ENCODE measurements at places on chromosomes 7 and 10. TPM values are rescaled to one million over a fixed set of nuclear protein-coding genes. Genes with fewer than 3 reads are reported as not detected.

OR6B1 gene
- not detected for total RNA-seq

SLC18A2 gene
- not detected for total RNA-seq

NAT16 gene
- total RNA-seq, result not detected

NPC1L1 gene
- total RNA-seq, result not detected

SLC16A9 gene
- 1.5 TPM for total RNA-seq

- DNase-seq, result no peak
Observed at GRCh38 chr10:111392910-111393309, 316.1 kb downstream of the ADRA2A start.

DNA sequence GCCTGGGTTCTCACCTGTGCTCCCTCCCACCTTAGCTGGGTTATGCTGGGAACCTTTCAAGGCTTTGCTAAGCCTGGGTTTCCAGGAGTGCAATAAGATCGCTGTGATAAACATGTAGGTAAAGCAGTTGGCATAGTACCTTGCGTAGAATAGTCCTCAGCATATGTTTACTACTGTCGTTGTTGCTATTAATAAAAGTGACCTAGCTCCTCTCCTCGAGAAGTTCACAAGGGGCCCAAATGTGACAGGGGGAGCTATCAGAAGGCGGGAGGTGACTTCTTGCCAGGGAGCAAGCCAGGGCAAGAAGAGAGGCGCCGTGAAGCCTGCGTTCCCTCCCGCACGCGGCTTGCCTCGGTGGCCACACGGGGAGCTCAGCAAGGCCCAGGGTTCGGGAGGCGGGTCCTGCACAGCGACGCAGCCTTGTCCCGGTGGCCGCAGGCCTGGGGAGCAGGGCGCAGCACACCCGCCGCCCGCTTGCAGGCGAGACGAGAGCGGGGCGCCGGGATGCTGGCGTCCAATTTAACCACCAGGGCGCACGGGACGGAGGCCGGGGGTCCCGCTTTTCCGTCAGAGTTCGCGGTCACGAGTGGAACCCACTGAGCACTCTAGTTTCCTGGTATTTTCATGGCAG lies 106.2 kb downstream of the SNX10 start:
- DNase-seq, result no peak

DNA sequence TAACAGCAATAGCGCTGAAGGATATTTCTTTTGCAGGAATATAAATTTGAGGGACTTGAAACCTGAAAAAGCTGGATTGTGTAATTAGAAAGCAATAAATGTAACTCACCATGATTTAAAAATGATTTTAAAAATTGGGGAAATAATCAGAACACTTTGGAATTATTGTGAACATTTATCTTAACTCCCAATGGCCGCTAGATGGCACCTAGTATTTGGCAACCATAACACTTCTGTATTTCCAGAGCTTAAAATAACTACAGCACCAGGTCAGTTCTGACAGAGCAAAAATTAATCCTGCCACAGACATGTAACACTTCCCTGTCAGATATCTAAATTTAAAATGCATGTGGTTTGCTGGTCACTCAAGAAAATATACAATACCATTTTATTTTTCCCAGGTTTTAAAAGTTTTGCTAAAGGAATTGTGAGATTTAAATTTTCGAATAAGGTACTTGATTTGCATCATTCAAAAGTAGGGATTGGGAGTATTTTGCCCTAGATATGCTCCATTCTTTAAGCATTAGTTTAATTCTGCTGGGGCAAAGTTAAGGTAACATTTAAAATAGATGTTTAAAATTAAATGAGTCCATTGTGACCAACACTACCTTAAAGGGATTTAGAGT lies 144.5 kb downstream of the PPP1R3A start:
- peak; percentile 52 for DNase-seq

DNA sequence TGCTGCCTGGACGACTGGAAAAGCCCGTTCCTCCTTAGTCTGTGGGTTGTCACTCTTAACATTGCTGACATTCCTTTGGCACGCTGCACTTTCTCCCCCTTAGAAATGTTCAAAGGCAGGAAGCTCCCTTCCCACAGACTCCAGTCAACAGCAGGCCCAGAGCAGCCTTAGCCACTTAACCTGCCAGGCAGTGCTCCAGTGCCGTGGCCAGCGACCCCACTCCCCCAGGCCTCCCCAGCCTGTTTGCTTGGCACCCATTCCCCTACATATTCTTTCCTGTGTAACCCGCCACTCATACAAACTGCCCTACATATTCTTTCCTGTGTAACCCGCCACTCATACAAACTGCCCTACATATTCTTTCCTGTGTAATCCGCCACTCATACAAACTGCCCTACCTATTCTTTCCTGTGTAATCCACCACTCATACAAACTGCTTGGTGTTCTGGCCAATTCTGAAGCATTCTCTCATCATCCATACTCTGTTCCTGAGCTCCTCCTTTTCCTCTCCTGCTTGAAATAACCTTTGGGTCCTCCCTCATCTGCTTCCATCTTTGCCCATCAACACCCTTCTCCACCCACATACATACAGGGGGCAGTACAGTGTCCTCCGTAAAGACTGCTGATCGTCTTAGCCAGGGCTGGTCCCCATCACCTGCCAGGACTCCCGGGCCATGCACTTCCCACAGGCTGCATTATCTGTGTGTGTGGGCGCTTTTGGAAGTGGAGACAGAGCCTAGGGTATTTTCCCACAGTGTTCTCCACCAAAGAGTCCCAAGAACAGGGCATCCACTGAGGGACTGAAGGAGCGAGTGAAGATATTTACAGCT lies 57.3 kb downstream of the ADARB2 start:
- no peak for DNase-seq

DNA sequence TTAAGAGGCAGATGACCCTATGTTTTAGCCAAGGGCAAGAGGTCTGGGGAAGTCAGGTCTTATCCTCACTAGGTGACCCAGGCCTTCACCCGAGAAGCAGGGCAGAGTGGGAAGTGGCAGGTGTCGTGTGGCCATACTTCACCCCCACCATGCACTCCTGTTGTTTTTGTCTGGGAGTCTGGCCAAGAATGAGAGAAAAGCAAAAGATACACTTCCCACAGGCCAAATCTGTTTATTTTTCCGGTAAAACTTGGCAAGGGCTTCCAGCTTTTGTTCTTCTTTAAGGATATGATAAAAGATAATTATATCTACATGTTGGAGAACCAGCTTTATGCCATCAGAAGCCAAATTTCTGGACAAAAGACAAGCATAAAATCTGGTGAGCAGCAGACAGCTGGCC lies 137.4 kb upstream of the CDC14C start:
- DNase-seq, result no peak

DNA sequence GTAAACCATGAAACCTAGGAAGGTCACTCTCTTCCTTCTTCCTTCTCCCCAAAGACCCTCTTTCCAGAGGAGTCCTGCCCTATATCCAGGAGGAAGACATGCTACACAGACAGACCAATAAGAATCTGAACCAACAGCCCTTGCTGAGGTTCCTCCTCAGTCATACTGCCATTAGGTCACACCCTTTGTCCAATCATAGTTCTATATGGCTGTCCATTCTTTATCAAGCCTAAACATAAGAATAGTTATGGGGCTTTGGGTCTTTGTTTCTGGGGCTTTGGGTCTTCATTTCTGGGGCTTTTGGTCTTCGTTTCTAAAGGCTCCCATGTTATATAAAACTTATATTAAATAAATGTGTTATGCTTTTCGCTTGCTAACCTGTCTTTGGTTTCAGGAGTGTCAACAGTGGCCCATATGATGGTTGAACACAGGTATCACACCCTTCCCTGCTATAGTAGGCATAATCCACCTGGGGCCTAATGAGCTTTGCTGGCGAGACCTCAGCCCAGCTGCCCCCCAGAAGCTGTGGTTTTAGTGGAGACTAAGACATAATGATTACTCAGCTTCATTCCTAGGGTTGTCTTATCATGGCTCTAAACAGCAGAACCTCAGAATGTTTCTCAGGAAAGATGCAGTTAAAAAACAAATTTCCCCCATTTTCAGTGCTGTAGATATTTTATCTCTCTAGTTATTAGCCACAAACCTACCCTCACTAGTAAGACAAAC lies 91.6 kb downstream of the ELMO1 start:
- DNase-seq, result no peak

- no peak for DNase-seq
Observed at GRCh38 chr7:46812101-46812675, 769.7 kb downstream of the TNS3 start.

GRCh38 chr10:95850791-95851190 lies 57.0 kb upstream of the CC2D2B start:
- DNase-seq, result no peak

DNA sequence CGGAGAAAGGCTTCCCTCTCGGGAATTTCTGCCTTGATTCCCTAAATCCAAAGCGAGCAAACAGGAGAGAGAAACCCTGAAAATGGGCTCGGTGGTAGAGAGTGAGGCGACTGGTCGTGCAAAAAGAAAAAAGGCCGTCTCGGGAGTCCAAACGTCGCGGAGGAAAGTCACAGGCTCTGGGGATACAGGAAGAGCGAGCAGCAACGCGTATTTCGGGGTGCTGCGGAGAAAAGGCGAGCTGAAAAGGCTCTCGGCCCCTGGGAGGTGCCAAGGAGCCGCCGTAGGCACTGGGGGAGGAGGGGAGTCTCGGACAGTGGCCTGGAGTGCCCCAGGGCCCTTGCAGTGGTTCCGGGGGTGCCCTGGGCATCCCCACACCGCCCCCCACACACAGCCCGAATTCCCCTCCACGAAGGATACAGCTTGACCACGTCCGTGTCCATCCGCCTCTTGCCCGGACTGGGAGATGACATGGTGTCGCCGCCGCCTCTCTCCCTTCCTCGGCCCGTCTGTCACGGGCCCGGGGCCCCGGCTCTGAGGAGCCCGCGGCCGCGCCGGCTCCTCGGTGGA lies 591 bp downstream of the UBE2H start:
- no peak for DNase-seq

DNA sequence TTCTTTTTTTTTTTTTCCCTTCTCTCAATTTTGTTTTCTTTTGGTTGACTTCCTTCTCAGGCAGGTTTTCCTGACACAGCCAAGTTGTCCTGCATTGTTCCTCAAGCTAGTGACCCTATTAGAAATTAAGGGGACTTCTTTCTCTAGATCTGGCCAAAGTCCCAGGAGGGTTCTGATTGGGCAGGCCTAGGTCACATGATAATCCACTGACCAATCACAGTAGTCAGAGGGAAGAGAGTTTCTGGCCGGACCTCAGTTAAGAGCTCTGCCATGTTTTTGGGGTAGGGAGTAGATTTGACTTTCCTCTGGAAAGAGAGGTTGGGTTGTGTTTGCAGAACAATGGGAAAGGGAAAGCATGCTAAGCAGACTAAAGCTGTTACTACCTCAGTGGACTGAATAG lies 16.2 kb downstream of the VWA2 start:
- no peak for DNase-seq
